Stimulated activated CD4-positive, alpha-beta T cell treated with anti-CD3 and anti-CD28 coated beads, Interleukin-15, amount 100 ng/mL, for 24 hours (primary cell): ENCODE measurements at places on chromosomes 5 and 9.

GRCh38 chr5:120096413-120096812, 367.7 kb upstream of the PRR16 start:
- DNase-seq = no peak

DNA sequence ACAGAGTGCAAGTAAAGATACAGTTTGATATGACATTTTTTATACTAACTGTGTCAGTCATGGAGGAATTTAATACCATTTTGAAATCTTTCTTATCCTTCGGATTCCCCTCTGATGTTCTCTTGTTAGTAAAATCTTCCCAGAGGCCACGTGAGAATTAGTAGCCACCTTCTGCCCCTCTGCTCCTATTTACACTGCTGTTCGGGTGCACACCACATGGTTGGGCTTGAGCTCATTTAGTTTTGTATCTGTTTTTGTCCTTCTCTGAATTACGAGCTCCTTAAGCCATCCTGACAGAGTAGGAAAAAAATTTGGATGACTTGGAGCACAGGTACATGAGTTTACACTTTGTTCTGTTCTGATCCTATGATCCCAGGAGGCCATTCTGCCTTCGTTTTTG, 109.7 kb downstream of the SV2C start:
- no peak for DNase-seq

DNA sequence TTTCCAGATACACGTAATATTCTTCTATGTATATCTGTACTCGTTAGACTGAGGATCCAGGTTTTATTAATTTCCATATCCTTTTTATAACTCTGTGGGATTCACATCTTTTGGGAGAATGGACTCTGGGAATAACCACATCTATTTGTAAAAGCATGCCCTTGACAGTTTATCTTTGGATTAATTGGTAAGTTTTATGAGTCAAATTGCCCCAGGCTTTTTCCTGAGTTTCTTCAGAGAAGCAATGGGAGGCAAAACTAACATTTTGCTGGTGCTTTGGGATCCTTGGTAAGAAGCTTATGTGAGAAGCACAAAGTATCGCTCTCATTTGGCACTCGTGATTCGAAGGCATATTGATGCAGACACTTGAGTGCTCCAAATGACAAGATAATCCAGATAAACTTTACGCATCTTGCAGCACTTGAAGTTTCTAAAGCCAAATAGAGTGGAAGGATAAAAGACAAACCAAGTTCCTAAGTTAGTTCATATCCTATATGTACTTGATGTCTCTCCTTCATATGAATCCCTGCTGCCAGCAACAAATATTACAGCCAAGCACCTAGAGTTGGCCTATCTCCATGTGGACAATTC, 324.7 kb downstream of the TLE4 start:
- no peak for DNase-seq

DNA sequence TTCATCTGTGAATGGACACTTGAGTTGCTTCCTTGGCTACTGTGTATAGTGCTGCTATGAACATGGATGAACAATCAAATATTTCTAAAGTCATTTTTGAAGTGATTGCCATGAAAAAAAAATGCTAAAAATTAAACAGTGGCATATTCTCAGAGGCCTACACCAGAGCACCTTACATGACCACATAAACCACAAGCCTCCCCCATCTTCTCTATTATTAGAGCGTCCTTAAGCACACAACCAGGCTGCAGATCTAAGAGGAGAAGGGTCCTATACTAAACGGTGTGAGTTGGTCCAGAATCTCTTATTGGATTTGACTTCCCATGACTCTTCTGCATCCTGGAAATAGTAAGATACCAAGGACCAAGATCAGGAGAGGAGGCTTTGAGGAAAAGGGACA, 34.3 kb downstream of the PCA3 start:
- no peak for DNase-seq

DNA sequence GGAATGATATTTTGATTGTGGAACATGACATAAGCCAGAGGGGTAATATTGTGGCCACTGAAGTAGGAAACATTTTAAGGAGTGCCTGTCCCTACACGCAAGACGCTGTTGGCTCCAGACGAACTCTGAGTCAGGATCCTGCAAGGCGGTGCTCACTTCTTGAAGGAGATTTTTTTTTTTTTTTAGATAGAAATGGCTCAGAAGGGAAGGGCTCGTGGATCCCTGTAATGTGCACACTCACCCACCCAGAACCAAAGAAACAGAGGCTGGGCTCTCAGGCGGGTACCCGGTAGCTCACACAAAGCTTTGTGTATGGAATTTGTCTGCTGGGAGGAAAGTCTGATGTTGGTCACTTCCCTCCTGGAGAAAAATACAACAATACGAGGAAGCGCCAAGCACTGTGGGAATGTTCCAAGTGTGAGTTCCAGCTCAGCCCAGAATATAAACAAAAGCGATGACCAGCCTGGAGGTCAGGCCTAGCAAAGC, 25.7 kb downstream of the RAPGEF1 start:
- no peak for DNase-seq

GRCh38 chr9:85347541-85347940, 394.2 kb downstream of the AGTPBP1 start:
- no peak for DNase-seq
